ENCODE measurements at places on chromosomes 12 and 14. TPM values are rescaled to one million over a fixed set of nuclear protein-coding genes. Genes with fewer than 3 reads are reported as not detected.

The GPD1 gene
- 0.77 TPM for total RNA-seq

The CALCOCO1 gene
- total RNA-seq, result 27.0 TPM

- no peak overlapping the region for H3K4me3 ChIP-seq
- H3K36me3 ChIP-seq, result no peaks in the 10 kb centered on the region
Observed at GRCh38 chr12:74021937-74022336, 515.7 kb upstream of the ATXN7L3B start.

The KCNJ8 gene
- total RNA-seq, result 1.9 TPM

DNA sequence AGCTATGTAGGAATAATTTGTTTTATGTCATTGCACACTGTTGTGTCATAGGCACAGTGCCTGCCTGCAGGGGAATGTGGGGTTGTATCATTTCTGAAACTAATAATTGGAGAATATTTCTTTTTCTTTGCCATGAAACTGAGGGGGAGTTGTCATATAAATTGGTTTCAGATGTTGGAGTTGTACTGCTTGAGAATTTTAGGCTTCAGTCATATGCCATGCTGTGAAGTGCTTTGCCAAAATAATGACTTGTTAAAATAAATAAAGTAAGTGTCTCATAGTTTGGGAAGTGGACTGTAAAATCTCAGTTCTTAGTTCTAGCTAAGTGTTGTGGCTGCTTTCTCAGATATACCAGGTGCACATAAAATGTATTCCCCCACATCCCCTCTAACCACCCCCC is 116.8 kb downstream of the DAAM1 start:
- H3K4me1 ChIP-seq, result peaks cover 29% of the 10 kb centered on the region
- H3K27me3 ChIP-seq, result no peaks in the 10 kb centered on the region
- H3K27ac ChIP-seq, result no peak overlapping the region
- H3K36me3 ChIP-seq, result no peaks in the 10 kb centered on the region

The PHLDA1 gene
- 51.1 TPM for total RNA-seq

The NAB2 gene
- 16.5 TPM for total RNA-seq

The IL26 gene
- not detected for total RNA-seq

Measured in WTC11 (cell line).